Stimulated activated CD4-positive, alpha-beta T cell treated with anti-CD3 and anti-CD28 coated beads, TNF-alpha, amount 100 ng/mL, for 24 hours (primary cell): ENCODE measurements at places on chromosomes 2 and 18.

DNA sequence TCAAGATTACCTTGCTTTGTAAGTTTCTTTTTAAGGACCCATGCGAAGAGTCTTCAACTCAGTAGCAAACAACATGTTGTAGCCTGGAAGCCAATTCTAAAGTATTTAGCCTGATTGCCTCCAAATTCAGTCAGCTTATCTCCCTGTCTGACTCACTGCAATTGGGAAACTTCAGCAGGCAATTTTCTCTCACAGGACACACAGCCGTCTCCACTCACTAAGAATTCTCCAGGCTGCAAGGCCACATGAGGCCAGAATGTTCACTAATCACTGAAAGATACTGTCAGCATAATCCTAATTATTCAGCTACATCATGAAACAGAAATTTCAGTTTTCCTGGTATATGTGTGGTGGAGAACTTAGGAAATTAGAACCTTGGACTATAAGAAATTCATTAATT is 78.1 kb upstream of the PDE1A start:
- no peak for DNase-seq

DNA sequence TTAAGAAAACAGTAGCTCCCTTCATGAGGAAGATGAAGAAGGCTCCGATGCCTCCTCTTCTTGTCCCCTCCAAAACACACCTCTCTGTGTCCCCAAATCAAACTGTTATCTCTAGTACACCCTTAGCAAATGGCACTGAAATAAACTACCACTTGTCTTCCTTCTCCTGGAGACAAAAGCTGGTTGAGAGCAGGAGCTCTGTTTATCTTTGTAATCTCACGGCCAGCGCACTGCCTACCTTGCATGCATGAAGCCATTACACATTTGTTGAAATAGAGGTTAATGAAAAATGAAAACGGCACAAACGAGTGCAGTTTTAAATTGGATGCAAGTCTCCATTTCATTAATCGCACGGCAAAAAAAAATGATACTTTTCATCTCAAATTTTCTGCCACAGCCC is 113.7 kb downstream of the EPB41L3 start:
- no peak for DNase-seq

- DNase-seq = no peak
Measured at GRCh38 chr2:176117162-176117822, 714 bp downstream of the HOXD10 start.

- DNase-seq = no peak
Measured at GRCh38 chr2:156907806-156908205, 349.7 kb upstream of the GALNT5 start.

- DNase-seq = no peak
Measured at GRCh38 chr2:35989040-35989439, 366.5 kb upstream of the CRIM1 start.

GRCh38 chr2:100818606-100819369 is 1.2 kb upstream of the NPAS2 start:
- peak; percentile 21 for DNase-seq

DNA sequence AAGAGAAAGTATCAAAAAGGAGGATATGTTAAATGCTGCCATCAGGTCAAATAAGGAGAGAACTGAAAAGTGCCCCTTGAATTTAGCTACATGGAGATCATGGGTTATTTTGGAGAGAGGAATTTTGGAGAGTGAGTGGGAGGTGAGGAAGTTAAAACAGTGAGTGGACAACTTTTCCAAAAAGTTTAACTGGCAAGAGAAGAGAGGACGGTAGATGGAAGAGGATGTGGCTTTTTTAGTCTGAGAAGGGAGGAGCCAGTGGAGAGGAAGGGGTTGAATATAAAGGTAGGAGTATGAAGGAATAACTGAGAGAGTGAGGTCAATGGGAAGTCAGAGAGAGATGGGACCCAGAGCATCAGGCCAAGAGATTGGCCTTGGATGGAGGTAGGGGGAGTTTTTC is 62.5 kb upstream of the NFE2L2 start:
- no peak for DNase-seq

DNA sequence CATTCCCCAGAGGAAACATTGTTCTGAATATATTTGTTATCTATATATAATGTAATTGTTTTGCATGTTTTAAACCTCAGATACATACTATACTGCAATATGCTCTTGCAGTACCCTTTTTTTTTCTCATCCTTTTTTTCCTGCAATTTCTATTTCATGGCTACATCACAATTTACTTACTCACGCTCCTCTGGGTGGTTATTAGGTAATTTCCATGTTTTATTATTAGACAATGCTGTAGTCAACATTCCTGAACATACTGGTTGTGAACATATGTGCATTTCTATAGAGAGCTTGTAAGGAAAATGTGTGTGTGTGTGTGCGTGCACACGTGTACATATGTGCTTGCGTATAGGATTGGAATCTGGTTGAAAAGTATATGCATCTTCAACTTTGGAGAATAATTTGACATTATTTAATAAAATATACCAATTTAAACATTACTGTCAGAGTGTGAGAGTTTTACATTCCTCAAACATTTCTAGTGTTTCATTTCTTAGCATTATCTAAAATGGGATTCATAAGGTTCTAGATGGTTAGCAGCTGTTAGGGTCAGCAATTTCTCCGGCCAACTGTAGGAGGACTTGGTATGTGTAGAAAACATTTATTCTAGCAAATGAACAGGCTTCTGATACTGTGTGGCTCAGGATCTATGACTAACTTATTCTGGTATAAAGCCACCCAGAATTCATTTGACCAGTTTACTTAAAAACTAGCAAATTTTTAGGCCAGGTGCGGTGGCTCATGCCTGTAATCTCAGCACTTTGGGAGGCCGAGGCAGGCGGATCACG is 22.4 kb downstream of the NCOA1 start:
- DNase-seq = no peak

- DNase-seq = no peak
Measured at GRCh38 chr2:133139847-133140533, 428.3 kb downstream of the NCKAP5 start.

- no peak for DNase-seq
Measured at GRCh38 chr2:65541773-65542172, 109.4 kb upstream of the SPRED2 start.

GRCh38 chr2:6394276-6394675 is 471.4 kb downstream of the CMPK2 start:
- DNase-seq = no peak

DNA sequence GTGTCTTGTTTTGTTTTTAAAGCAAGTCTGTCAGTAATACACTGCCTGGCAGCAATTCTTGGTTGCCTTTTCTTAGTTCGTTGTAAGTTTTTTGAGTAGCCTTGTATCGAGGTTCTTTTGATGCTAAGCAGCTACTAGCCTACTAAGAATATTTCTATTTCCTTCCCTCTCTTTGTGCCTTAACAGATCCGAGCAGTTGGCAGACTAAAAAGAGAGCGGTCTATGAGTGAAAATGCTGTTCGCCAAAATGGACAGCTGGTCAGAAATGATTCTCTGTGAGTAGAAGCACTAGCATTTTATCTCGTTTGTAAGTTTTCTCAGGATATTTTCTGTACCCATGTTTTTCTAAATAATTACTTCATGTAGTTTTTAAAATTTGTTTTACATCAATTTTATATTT is 15.1 kb downstream of the MFF start:
- DNase-seq = no peak

DNA sequence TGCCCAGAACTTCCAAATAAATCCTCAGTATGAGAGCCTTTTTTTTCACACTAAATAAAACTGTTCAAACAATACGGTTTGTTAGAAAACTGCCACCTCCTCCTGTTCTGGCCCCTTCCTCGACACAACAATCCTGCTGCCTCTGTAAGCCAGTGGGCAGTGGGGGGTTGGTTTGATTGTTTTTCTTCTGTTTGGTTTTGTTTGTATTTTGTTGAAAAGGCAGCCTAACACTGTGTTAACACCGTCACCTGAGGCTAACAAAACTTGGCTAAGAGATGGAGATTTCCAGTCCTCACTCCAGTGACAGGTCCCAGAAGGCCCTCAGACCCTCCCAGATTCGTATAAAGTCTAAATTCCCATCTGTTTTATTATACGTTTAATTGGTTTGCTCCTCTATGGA is 402.1 kb downstream of the ZNF521 start:
- no peak for DNase-seq

- no peak for DNase-seq
Measured at GRCh38 chr2:237156857-237157779, 71.4 kb downstream of the COPS8 start.

DNA sequence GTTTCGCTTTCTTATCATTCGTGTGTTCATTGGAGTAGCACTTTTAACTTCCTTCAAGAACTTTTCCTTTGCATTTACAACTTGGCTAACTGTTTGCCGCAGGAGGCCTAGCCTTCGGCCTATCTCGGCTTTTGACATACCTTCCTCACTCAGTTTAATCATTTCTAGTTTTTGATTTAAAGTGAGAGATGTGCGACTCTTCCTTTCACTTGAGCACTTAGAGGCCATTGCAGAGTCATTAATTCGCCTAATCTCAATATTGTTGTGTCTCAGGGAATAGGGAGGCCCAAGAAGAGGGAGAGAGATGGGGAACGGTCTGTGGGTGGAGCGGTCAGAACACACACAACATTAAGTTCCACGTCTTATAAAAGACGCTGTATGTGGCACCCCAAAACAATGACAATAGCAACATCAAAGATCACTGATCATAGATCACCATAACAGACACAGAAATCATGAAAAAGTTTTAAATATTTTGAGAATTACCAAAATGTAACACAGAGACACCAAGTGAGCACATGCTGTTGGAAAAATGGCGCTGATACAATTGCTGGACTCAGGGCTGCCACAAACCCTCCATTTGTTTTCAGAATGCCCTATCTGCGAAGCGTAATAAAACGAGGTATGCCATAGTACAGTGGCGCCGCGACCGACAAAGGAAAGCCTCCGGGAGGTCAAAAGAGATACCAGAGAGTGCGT is 553 bp downstream of the TIGD1 start:
- no peak for DNase-seq

GRCh38 chr2:171348056-171348455 is 85.7 kb downstream of the METTL8 start:
- no peak for DNase-seq

DNA sequence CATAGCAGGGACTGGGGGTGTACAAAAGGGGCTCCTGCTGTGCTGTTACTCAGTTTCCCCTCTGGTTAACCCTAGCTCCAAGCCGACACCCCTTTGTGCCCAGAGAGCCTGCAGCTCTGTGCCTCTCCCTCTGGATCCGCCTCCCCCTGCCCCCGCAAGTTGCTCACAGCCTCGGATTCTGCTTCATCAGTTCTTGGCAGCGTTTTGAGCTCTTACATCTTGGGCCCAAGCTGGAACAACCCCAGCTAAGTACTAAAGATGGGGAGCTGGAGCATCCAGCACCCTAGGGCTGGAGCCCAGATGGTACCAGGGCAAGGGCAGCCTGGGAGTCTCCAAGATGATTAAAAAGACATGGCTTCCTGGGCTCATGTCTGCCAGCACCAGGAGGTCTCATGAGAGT is 40.7 kb downstream of the POMC start:
- no peak for DNase-seq

DNA sequence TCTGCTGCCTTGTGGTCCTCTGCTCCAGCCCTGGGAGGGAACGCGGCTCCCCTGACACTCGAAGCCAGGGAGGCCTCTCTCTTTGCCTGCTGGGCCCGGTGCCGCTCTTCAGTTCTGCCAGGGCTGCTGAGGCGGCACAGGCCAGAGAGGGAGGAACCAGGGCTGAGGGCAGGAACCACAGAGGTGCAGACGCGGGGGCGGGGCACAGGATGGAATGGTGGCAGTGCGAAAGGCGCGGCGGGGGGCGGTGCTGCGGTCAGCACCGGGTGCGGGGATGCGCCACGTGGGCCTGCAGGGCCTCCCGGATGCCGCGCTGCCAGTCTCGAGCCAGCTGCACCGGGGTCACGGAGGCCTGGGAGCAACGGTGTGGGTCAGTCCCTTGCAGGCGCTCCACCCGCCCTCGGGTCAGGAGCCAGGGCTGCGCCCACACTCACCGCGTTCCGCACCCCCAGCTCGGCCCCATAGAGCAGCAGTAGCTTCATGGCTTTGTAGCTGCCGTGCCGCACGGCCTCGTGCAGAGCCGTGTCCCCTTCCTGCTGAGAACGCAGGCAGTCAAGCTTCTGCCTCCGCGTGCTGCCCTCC is 4.4 kb downstream of the ANKRD23 start:
- DNase-seq = peak; percentile 87

- DNase-seq = no peak
Measured at GRCh38 chr2:65595630-65596029, 163.2 kb upstream of the SPRED2 start.

DNA sequence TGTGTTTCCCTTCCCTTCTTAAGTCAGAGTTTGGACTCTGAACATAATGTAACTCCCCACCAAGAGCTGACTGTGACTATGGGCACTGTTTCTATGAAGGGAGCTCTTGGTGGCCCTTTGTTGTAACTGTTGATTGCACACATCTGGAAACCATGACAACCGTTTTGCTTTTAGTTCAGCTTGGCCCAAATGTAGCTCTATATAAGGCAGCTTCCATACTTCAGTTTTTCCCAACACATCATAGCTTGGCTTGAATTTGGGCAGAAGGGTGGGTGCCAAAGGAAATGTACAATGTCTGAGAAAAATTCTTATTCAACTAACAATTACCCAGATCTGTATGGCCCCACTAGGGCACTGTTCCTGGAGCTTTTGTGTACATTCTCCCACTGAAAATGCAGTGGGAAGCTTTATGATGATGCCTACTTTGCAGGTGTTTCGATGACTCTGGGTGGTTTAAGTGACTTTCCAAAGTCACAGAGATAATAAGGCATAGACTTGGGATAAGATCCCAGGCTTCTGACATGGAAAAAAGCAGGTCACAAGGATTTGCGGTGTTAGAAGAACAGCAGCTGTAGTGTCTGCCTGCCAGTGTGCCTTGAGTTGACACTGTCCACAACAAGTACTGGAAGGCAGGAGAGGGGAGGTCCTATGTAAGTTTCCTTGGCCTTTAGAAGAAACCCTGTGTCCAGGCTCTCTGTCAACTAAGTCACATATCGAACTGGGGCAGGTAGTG is 2.4 kb upstream of the CETN1 start:
- DNase-seq = no peak

GRCh38 chr18:73791081-73791480 is 356.6 kb downstream of the FBXO15 start:
- DNase-seq = no peak

- peak; percentile 46 for DNase-seq
Measured at GRCh38 chr2:162073888-162074631, at the start of gene DPP4. Gene DPP4 (minus strand): TSS chr2:162074215. CDS start chr2:162073981, 234 bp downstream.

DNA sequence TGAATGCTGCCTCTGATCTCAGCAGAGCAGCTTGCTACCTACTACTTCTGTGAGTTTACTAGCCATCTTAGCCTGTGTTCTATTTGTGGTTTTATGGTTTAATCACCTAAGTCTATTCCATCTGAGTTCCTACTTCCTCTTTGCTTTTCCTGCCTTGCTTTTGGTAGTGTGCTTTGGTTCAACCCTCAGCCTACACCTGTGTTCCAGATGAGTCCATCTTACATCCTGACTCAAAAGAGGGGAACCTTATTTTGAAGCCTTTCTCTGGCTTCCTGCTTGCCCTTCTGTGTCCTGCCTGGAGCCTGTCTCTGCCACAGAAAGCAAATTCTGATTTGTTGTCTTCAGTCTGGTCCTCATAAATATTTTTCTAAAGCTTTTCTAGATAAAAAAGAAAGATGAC is 530.3 kb upstream of the MEX3C start:
- DNase-seq = no peak

DNA sequence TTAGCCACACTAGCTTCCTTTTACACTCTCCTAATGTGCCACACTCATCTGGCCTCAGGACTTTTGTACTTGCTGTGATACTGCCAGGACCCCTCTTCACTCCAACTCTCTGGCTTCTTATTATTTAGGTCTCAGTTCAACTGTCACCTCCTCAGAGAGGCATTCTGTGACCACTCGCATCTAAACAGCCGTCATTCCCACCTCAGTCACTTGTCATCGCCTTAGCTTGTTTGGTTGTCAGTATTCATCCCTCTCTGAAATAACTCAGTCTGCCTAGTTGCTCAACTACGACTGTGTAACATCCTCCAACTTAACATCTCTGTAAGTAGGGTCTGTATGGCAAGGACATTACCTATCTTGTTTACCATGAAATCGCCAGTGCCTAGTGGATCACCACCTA is 27.2 kb downstream of the MGAT4A start:
- no peak for DNase-seq
